ENCODE measurements at places on chromosomes 12 and 14.

GRCh38 chr14:68493152-68493911, 299.5 kb downstream of the ZFP36L1 start:
- DNase-seq: no peak

- no peak for DNase-seq
Observed at GRCh38 chr12:13496111-13496510, 299.6 kb downstream of the EMP1 start.

DNA sequence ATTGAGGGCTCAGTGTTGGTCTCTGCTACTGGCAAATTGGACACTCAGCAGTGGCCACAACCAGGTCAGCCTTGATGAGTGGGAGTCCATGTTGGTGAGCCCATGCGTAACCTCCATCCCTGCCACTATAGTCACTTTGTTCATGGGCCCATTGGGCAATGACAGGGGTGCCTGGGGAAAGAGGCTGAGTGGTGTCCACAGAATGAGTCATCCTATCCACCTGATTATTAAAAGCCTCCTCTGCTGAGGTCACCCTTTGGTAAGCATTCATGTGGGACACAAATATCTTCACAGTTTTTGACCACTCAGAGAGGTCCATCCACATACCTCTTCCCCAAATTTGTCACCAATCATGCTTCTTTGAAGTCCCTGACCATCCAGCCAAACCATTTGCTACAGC, 50.0 kb downstream of the FIGNL2 start:
- DNase-seq: no peak

DNA sequence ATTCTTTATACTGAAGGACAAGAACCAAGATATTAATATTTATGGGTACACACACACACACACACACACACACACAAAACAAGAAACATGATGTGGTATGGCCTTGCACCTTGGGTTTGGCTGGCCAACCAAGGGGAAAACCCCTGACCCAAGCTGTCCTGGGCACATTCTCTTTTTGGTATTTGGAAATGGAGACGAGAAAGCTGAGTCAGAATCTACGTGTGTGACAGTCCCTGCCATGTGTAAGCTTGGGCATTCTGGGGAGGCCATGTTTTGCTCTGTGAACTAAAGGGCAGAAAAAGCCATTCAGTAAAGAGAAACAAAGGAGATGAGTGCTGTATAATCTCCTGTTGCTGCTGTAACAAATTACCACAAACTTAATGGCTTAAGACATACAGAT, 35.6 kb downstream of the PTGER2 start:
- no peak for DNase-seq

- no peak for DNase-seq
Observed at GRCh38 chr12:19382111-19382526, 57.2 kb upstream of the AEBP2 start.

DNA sequence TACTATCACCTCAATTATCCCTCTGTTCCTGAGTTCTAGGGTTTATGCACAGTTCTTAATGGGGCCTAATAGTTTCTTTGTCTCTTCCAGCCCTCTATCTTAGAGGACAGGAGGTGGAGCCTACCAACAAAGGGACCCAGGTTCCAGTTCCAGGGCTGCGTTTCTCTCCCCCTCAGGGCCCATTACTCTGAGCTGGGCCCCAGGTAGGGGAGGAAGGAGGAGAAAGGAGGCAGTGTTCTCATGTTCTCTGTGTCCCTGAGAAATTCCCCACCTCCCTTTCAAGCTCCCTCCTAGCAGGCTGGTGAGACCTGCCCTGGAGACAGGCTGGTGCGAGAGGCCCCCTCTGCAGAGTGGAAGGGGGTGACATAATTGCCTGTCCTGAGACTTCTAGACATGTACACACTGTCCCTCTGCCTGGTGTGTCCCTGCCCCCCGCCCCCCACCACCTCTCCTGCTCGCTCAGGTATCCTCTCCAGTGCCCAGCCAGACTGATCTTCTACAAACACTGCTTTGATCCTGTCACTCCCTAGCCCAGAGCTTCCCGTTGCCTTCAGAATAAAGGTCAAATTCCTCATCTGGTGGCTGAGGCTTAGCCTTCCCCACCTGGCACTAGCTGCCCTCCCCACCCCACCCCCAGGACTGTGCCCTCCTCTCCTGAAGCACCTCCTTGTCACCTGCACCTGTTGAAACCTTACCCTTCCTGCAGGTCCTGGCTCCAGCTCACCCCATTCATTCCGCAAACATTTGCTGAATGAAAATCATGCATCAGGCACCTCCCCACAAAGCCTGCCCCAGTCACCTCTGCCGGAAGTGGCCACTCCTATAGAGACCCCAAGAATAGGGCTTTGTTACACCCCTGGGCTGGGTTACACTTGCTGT, 21.1 kb upstream of the KRT8 start:
- no peak for DNase-seq

GRCh38 chr14:102683399-102684297, 91.2 kb downstream of the RCOR1 start:
- no peak for DNase-seq
